ENCODE measurements at places on chromosomes 4 and X.

GRCh38 chr4:4775493-4776004 is 83.9 kb upstream of the MSX1 start:
- no peak for DNase-seq
- H3K4me1 ChIP-seq: no peaks in the 10 kb centered on the region
- H3K36me3 ChIP-seq: no peaks in the 10 kb centered on the region
- no peak overlapping the region for H3K4me3 ChIP-seq
- H3K27me3 ChIP-seq: no peaks in the 10 kb centered on the region

GRCh38 chrX:84046403-84046984 is 141.5 kb downstream of the RPS6KA6 start:
- H3K36me3 ChIP-seq: no peaks in the 10 kb centered on the region
- H3K4me1 ChIP-seq: no peaks in the 10 kb centered on the region
- DNase-seq: no peak

DNA sequence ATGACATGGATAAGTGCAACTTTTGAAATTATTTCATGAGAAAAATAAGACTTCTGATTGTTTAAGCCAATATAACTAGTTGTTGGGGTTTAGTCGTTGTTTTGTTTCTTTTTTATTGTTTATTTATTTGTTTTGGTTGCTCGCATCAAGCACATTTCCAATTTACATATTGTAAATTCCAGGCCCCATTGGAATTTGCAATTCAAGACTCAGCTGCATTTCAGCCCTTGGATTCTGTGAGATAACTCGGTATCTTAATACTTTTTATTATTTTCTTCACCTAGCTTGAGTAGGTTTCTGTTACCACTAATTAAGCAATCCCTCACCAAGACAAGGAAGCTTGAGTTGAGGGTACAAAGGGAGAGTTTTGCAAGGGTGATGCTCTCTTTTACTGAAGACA is 318.3 kb upstream of the GATB start:
- no peak overlapping the region for H3K27ac ChIP-seq
- no peaks in the 10 kb centered on the region for H3K27me3 ChIP-seq
- no peaks in the 10 kb centered on the region for H3K36me3 ChIP-seq

DNA sequence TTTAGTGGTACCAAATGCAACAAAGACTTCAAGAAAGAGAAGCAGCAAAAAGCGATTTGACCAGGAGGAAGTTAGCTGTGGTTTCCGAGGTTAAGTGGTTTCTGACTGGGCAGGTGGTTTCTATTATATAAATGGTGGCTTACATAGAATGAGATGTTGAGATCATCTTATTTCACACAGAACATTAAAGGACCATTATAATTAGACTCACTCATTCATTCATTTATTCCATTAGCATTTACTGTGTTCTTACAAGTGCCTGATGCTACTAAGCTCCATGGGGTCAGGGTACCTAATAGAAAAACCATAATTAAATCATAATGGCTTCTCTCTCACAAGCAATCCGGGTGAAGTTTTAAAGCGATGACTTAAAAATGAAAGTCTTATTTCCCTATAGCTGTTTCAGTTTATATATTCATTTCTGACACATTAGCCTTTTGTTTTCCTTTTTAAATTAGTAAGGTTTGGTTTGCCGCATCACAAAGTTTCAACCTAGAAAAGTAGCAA is 10.6 kb downstream of the TSPAN6 start:
- no peak overlapping the region for H3K4me3 ChIP-seq
- peaks cover 9% of the 10 kb centered on the region for H3K4me1 ChIP-seq
- no peaks in the 10 kb centered on the region for H3K36me3 ChIP-seq
- no peak overlapping the region for H3K27ac ChIP-seq
- peaks cover 3% of the 10 kb centered on the region for H3K27me3 ChIP-seq

DNA sequence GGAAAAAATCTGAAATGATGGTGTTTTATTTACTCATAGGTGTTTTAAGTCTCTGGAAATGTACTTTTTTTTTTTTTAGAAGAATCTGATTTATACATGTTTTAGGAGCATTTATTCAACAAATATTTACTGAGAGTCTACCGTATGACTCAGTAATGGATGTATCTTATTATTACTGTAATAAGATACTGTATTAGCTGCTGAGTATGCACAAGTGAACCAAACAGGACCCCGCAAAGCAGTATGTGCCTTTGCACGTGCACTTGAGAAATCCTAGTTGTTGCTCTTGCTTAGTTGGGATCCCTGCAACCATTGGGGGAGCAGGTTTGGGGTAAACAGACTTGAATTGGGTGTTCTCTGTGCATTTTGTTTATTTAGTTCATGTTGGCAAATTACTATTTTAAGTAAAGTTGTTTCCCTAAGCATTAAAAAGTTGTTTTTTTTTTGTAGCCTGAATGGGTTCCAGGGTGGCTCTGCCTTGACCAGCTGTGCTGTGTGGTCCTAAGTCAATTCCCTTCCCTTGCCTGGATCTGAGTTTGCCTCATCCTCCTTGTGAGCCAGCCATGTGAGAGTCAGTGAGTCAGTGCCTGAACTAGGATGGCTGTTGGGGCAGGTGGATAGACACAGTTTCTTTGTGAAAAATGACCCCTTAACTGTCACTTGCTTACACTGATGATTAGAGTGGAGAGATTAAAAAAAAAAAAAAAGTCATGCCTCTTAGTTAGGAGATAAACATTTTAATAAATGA is 27.7 kb downstream of the DCUN1D4 start:
- no peak overlapping the region for H3K27ac ChIP-seq
- peaks cover 52% of the 10 kb centered on the region for H3K36me3 ChIP-seq
- no peaks in the 10 kb centered on the region for H3K27me3 ChIP-seq
- no peak overlapping the region for H3K4me3 ChIP-seq
- no peak for DNase-seq
